NCI-H1436 (cell line): ENCODE measurements at places on chromosomes 13 and 19.

GRCh38 chr19:30118221-30118620 is 176.2 kb downstream of the URI1 start:
- DNase-seq = no peak

- DNase-seq = no peak
These were observed 113.5 kb upstream of the EDNRB start for GRCh38 chr13:78032132-78032531.

DNA sequence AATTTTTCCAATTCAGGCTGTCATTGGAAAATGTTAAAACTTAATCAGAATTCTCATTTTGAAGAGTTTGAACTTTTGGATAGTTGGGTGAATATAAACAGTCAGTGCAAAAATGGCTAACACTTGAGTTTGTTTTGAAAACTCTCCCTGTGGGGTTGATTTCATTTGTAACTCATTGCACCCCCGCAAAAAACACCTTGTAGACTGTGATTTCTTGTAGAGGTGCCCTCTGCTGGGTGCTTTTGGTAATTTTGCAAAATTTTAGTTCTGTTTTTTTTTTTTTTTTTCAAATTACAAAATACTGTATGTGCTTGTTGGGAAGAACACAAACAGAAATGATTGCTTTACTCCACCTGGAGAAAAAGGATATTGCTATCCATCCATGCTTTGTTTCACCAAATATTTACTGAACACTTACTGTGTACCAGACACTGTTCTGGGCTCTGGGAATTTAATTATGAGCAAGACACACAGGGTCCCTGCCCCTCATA is 28.2 kb upstream of the GPI start:
- no peak for DNase-seq

DNA sequence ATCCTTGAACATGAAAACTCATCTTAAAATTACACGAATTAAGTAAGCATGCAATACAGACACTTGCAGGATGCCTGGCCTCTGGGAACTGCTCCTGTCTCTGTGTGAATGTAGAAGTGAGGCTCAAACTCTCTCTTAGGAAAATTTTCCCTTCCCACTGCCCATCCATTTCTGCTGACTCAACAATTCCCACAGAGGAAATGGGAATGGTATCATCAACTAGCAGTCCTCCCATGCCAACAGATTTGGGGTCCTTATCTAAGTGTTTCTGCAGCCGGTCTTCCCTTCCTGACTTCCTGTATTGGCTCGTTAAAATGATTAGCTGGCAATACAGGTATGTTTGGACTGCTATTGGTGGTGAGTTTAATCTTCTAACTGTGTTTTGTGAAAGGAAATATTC is 85.8 kb downstream of the DOCK9 start:
- DNase-seq = no peak

DNA sequence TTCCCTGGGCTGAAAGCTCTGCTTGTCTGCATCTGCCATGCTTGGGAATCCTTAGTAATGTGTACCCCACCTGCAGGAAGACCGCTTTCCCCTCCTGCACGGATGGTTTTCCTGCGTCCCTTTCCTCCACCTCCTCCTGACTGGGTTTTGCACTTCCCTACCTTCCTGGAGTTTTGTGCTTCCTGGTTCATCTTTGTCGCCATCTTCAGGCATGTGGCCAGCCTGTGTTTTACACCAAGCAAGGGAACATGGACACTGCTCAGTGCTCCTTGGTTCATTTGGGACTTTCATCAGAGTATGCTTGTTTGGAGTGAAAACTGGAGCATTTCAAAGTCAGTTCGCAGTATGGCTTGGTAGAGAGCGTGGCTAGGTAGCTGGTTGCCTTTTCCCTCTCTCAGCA is 30.7 kb downstream of the ERICH6B start:
- no peak for DNase-seq

- no peak for DNase-seq
These were observed 151.7 kb downstream of the DCLK1 start for GRCh38 chr13:35979361-35979951.

GRCh38 chr19:55592391-55593090 is 6.8 kb downstream of the FIZ1 start:
- DNase-seq = no peak

GRCh38 chr13:40971321-40971720 is 47.8 kb downstream of the ELF1 start:
- no peak for DNase-seq

GRCh38 chr13:29465741-29466293 is 129.7 kb downstream of the SLC7A1 start:
- DNase-seq = no peak

DNA sequence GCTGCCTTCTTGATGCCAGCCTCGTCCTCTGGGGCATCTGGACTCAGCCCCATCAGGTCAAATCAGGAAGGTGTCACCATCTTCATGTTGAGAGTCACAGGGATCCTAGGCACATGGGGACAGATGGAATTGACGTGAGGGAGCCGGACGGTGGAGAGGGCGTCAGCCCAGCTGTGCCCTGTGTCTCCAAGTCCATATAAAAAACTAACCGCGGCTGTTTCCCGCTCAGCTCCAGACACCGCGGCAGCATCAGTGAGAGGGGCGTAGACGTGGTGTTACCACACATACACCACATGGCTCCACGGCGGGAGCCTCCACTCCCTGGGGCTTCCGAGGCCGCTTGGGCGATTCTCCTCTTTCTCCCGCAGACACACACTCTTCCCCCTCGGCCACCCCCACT is 5.6 kb upstream of the PRR36 start:
- no peak for DNase-seq

DNA sequence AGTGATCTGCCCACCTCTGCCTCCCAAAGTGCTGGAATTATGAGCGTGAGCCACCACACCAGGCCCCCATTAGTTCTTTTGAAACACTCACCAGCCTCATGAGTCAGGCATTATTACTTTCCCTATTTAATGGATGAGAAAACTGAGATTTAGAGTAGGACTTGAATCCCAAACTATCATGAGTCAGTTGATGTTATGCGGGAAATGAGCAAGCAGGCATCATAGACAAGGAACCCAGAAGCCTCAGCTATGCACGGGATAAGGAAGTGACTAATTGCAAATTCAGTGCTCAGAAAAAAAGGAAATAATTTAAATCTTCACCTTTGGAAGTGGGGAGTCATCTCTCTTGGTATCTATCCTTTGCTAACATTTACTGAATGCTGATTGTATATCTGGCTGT is 217.5 kb downstream of the ABCC4 start:
- DNase-seq = no peak

- DNase-seq = no peak
These were observed 397.3 kb upstream of the MIR17HG start for GRCh38 chr13:90950160-90950559.

DNA sequence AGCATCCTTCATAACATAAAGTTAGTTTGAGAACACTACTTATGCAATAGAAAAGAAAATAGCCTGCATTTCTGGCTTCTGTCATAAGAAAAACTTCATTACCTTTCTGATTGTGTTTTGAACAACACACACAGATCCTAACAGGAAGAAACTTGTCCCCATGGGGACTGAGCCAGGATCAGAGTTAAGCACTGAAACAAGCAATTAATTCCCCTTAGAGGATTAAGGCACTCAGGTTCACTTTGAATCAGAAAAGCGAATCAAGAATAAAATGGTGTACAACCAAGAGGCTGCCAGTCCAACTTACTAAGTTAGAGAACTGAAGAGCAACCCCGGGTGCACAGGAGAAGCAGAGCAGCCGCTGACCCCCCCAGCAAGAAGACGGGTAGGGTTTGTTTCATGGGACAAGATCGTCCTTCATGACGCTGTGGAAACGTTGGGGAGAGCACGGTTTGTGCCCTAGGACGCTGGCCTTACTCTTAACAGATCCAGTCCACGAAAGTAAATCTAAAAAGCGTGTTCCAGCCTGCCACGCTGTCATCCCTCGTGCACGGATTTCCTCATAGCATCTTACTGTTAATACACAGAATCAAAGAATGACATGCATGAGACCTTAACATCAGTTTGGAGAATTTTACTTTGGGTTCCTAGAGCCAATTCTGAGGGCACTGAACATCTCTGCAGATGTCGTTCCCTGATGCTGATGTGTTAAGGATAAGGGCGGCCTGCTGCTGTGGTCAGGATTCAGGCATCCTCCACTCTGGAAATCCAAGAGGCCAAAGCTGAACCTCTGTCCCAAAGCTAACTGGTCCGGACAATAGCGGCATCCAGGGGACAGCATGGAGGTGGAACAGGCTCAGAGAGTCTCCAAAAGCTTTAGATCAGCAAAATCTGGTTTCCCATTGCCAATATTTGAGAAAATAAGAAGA is 46.4 kb downstream of the GGACT start:
- DNase-seq = no peak

DNA sequence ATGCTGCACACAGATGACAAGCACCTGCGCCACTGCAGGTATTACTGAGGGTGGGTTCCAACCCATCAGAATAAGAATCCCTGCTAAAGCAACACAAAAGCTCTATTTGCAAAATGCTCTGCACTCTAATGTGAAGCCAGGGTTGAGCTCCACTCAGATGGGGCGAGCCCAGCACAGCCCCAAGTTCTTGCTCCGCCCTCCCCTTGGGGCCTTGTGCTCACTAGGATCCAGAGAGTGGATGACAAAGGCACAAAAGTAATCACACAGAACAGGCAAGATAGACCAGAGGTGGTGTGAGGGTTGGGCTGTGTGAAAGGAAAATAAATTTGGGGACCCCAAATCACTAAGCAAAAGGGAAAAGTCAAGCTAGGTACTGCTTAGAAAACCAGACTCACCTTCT is 8.2 kb upstream of the ZNF611 start:
- no peak for DNase-seq

DNA sequence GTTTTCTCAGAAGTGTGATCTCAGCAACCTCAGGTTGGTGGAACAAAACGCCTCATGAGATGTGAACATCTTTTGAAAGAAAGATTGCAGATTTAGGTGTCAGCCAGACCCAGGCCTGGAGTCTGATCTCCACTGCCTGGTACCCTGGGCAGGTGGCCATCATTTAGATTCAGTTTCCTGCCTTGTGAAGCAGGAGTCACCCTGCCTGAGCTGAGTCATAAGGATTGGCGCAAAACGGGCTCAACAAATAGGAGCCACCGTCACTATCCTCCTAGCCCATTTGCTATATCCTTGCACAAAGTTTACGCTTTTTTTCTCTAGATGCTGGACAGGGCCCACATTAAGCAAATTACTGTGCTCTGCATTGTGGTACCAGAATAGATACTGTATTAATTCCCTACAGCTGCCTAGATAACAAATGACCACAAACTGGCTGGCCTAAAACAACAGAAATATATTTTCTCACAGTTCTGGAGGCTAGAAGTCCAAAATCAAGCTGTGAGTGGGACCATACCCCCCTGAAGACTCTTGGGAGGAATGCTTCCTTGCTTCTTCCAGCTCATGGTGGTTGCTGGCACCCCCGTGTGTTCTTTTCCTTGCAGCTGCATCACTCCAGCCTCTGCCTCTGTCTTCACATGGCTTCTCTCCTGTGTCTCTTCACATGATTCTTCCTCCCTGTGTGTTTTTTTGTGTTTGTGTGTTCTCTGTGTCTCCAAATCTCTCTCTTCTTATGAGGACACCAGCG is 38.2 kb downstream of the TNFSF11 start:
- no peak for DNase-seq

GRCh38 chr19:10538204-10538983 is 5.3 kb upstream of the ATG4D start:
- DNase-seq = no peak

DNA sequence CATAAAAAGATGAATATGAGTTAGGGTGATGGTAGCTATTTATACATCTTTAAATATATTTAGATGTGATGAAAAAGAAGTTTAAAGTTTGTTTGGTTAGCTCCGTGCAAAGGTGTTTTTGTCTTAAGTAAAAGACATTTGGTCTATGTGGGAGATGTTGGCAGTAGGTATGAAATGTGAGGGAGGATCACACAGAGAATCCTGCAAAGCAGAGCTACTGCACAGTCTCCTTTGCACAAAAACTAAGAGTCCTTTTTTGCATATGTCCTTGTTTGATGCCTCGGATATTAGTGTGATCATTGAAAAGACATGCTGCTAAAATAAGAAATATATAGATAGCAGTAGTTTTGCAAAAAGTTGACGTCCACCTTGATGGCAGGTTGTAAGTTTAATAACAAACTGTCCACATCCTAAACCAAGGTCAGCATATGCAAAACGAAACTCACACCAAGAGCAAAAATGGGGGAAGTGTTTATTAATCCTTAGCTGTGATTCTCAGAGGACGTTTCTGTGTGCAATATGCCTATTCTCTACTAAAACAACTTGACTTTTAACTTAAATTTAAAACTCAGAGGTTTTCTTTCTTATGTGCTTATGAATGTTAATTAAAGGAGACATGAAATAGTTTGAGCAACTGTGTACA is 870.1 kb downstream of the PCDH9 start:
- no peak for DNase-seq

- DNase-seq = no peak
These were observed 20.3 kb downstream of the ZNF433 start for GRCh38 chr19:12015015-12015752.

DNA sequence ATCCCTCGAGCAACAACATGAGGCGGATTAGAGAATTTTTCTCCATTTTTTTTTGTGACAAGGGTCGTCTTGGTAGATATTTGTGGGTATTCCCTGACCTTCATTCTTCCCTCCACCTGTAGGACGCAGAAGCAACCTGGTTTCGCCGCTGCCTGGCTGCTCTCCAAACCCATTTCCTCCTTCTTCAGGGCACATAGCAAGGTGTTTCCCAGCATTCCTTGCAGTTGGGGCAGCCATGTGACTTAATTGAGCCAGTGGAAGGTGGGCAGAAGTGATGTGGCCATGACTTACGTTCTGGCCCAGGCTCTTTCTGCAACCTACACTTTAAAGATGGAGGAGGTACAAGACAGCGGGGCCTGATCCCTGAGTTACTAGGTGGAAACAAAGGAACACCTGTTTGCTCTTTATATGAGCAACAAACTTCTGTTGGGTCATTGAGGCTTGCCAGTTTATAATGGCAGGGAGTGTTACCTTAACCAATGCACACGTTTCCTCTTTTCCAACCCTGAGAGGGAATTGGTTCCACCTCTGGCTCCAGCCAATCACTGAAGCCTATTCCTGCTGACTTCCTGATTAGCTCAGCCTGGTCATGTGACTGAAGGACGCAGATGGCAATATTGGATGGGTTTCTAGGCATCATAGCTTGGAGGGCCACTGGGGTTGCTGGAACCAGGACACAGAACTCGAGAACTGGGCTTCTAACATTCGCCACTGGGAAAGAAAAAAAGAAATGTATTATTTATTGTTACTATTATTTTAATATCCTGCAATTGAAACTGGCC is 30.8 kb upstream of the ZNRF4 start:
- DNase-seq = no peak

DNA sequence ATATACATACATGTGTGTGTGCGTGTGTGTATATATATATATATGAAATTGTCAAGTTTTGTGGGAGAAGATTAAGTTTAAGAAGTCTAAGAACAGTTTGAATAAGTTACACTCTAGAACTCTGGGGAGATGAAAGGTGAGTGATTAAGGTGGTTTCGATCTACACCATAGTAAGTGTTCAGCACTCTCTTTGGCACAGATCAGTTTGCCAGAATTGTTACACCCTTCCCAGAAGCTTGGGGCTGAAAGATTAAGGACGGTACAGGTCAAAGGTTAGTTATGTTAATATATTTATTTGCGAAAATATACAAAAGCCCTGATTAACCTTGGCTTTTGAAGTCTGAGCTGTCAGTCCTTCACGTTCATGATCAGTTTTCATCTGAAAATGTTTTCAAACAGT is 309.1 kb downstream of the KLF5 start:
- no peak for DNase-seq

- no peak for DNase-seq
These were observed 28.3 kb downstream of the EFNA2 start for GRCh38 chr19:1313695-1314613.
